ENCODE measurements at places on chromosomes 6 and 20. TPM values are rescaled to one million over a fixed set of nuclear protein-coding genes. Genes with fewer than 3 reads are reported as not detected.

The UNC93A gene
- total RNA-seq = not detected

The PKIB gene
- total RNA-seq = 35.0 TPM

The RSPO3 gene
- total RNA-seq = 4.5 TPM

The KCNK16 gene
- not detected for total RNA-seq

The ADGRG6 gene
- total RNA-seq = 0.51 TPM

The SEMG2 gene
- not detected for total RNA-seq

The HLA-F gene
- 11.4 TPM for total RNA-seq

The MYMX gene
- total RNA-seq = not detected

The B3GALT4 gene
- 6.3 TPM for total RNA-seq

The TMC2 gene
- total RNA-seq = not detected

The GHRH gene
- total RNA-seq = not detected

The TRIM38 gene
- 8.0 TPM for total RNA-seq

The VARS2 gene
- 44.0 TPM for total RNA-seq

The NTSR1 gene
- 0.11 TPM for total RNA-seq

The CYP39A1 gene
- total RNA-seq = not detected

GRCh38 chr6:37988696-37989095, 169.2 kb downstream of the ZFAND3 start:
- no peak for DNase-seq

GRCh38 chr6:13762611-13763441, 51.2 kb upstream of the RANBP9 start:
- no peak for DNase-seq

DNA sequence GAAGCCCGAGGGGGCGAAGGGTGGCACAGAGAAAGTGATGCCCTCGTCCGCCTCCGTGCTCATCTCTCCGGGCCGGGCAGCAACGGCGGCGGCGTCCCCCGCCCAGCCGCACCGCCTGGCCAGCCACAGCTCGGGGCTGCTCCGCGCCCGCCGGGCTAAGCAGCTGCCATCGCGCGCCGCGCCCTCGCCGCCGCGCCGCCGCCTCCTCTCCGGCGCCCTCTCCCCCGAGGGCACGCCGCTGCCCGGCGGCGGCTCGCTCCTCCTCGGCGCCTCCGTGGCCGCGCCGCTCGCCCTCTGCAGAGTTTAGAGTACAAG, 225 bp downstream of the MAP3K5 start:
- no peak for DNase-seq

- DNase-seq = no peak
These were observed 166.4 kb upstream of the UST start for GRCh38 chr6:148580442-148580841.

DNA sequence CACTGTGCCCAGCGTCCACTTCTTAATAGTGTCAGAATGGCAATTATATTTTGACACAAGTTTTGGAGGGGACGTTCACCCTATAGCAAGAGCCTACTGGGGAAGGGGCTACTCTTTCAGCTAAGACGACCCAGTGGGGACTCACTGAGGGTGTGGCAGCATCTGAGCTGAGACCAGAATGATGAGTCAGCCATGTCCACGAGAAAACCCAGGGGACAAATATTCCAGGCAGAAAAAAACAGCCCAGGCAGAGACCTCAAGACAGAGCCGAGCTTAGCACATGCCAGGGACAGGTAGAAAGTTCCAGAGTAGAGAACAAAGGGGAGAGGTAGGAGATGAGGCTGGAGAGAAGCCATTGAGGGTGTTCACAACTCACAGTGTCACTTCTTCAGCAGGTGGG, 11.2 kb downstream of the CNBD2 start:
- DNase-seq = no peak

GRCh38 chr6:46655803-46656202, 3.0 kb downstream of the SLC25A27 start:
- no peak for DNase-seq

- no peak for DNase-seq
These were observed 47.4 kb downstream of the LGSN start for GRCh38 chr6:63272397-63272796.

DNA sequence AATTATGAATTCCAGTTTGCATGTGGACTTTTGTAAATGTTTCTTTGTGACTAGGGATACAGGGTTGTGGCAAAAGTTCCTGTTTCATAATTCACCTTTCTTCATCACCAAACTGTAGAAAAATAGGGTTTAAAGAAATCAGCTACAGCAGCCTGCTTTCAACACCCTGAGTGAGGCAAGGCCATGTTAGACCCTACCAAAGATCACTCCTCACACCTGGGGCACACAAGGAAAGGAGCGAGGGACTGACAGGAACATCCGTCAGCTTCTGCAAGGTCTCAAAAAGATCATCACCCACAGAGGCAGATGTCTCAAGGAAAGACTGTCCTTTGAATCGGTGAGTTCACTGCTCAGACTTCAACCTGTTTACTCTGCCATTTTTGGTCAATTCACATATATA, 10.5 kb upstream of the STX11 start:
- DNase-seq = no peak

DNA sequence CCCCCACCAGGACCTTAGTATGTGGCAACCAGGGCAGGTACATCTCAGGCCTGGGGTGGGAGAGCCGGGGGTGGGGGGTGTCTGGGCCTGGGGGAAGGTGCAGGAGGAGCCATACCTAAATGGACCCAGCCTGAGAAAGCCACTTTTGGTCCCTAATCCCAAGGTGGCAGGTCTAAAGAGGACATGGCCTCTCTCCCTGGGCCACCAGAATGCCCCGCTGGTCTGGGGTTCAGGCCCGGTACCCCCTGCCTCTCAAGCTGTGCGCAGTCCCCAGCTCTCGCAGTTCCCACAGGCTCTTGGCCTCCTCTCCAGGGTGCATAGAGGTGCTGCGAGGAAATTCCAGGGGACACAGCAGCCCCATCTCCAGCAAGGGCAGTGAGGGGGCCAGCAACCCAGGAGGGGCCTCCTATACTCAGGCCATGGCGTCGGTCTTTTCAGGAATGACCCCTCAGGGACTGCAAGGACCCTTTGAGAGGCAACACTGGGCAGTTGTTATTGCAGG, 1.1 kb upstream of the AVP start:
- DNase-seq = no peak

GRCh38 chr6:111692327-111693164, 86.9 kb upstream of the TRAF3IP2 start:
- no peak for DNase-seq

DNA sequence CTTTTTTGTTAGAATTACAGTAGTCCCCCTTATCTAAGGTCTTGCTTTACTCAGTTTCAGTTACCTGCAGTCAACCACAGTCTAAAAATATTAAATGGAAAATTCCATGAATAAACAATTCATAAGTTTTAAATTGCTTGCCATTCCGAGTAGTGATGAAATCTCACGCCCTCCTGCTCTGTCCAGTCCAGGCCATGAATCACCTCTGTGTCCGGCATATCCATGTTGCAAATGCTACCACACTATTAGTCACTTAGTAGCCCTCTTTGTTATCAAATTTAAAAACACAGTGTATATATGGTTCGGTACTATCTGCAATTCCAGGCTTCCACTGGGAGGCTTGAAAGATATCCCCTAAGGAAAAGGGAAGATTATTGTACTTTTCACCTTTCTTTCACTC, 164.6 kb upstream of the FAM83B start:
- no peak for DNase-seq

- DNase-seq = no peak
These were observed 364.1 kb upstream of the BTBD3 start for GRCh38 chr20:11553603-11554002.

- DNase-seq = no peak
These were observed 27.8 kb downstream of the ANKRD6 start for GRCh38 chr6:89460713-89461112.

- no peak for DNase-seq
These were observed 40.0 kb upstream of the OPN5 start for GRCh38 chr6:47741807-47742206.

- DNase-seq = no peak
These were observed 16.8 kb downstream of the GNAS-AS1 start for GRCh38 chr20:58833921-58834320.

DNA sequence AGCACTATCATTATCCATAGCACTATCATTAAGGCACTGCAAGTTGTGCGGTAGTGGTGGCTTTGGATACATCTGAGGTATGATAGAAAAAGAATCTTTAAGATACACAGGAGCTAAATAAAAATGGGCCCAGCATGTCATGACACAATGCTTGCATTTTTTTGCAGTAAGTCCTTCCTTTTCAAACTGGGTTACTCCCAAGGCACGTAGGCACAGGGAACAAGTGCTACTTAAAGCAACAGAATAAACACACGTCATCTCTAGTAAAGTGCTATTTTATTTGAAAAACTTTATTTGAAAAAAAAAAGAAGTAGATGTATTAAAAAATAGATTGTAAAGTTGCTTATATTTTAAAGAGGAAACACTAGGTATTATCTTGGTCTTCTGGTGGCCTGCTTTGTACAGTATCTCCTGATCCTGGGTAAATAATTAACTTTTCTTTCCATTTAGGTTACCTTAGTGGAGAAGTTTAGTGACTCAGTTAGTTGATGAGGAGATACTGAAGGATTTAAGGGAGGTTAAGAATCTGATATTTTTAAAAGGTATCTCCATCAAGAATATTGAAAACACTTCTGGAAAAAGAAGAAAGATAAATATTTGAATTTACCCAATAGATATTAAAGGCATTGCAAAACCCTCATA, 129.6 kb downstream of the EDN1 start:
- no peak for DNase-seq

- DNase-seq = no peak
These were observed 27.3 kb downstream of the SLC2A4RG start for GRCh38 chr20:63766695-63767426.

DNA sequence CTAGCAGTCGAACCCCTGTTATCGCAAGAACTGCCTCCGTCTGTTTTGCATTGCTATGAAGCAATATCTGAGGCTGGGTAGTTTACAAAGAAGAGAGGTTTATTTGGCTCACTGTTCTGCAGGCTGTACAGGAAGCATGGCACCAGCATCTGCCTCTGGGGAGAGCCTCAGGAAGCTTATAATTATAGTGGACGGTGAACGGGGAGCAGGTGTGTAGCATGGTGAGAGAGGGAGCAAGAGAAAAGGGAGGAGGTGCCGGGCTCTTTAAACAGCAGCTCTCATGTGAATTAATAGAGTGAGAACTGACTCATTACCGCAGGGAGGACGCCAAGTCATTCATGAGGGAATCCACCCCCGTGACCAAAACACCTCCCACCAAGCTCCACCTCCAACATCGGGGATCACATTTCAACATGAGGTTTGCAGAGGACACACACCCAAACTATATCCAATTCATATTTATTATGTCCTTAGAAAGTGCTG, 172.6 kb upstream of the KCNG1 start:
- DNase-seq = no peak

DNA sequence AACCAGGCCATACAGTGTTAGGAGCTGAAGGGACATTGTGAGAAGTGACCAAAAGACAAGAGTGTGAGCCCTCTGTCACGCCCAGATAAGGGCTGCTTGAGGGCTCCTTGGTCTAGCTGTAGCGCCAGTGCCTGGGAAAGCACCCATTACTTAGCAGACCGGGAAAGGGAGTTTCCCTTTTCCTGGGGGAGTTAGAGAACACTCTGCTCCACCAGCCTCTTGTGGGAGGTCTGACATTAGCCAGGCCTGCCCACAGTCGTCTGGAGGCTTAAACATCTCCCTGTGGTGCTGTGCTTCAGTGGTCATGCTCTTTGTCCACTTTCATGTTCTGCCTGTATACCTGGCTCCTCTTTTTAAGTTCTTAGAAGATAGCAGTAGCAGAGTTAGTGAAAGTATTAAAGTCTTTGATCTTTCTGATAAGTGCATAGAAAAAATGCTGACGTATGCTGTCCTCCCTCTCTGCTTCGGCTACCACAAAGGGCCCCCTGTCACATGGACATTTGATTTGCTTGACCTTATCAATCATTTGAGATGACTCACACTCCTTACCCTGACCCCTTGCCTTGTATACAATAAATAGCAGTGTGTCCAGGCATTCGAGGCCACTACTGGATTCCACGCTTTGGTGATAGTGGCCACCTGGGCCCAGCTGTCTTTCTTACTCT, 201.5 kb upstream of the ECI2 start:
- no peak for DNase-seq

- no peak for DNase-seq
These were observed 52.7 kb downstream of the VAPB start for GRCh38 chr20:58441723-58442122.

GRCh38 chr6:26501482-26501986, 1.4 kb downstream of the BTN1A1 start:
- no peak for DNase-seq

DNA sequence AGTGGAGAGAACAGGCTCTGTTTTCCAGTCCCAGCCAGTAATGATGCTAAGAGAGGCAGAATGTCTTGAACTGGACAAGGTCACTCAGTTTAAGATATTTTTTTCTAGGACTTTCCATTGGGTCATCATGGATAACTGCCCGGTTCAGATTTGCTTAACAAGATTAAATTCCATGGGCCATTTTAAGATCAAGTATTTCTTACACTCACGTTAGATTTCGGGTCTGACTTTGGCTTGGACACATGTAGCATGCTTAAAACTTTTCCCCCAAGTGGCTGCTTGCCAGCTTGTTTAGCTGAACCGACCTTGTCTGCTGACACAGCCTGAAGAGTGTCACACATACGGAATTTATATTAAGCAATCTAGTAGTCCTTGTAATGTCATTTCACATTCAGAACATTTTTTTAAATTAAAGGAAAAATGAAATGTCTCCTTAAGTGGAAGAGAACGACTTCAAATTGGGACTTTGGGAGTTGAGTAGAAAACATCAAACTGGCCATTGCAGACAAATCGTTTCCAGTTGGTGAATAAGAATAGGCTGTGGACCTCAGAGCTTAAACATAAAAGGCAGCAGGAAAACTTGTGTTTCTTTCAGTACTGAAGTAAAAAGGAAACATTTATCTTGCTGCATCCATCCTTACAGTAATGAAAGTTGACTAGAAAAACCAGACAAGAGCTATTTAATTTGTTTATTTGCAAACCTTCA, 29.0 kb downstream of the ARMC2 start:
- no peak for DNase-seq

- no peak for DNase-seq
These were observed 31.7 kb upstream of the ECI2 start for GRCh38 chr6:4167123-4167522.

DNA sequence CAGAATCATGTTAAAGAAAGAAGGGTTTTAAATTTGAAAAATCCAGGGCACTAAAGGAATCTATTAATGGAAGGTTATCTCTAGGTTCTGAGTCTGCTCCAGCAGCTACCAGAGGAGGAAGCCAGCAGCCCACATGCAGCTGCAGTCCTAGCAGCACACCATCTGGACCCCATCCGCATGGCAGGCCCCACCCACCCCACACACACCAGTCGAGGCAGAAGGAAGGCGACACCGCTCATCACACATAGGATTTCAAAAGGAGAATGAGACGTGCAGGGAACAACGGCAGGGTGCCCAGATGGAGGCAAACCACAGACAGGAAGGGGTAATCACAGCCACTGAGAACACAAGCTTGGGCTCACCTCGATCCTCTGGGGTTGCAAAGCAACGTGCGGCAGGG, 78.9 kb downstream of the GINS1 start:
- DNase-seq = no peak

GRCh38 chr6:149031201-149031858, 284.5 kb downstream of the UST start:
- no peak for DNase-seq

GRCh38 chr6:87095087-87095509, at the start of gene CGA:
Gene CGA (minus strand): TSS chr6:87095106. CDS start chr6:87088200, 6,906 bp downstream.
- DNase-seq = no peak
